ENCODE measurements at places on chromosomes 5 and 9. TPM values are rescaled to one million over a fixed set of nuclear protein-coding genes. Genes with fewer than 3 reads are reported as not detected.

DNA sequence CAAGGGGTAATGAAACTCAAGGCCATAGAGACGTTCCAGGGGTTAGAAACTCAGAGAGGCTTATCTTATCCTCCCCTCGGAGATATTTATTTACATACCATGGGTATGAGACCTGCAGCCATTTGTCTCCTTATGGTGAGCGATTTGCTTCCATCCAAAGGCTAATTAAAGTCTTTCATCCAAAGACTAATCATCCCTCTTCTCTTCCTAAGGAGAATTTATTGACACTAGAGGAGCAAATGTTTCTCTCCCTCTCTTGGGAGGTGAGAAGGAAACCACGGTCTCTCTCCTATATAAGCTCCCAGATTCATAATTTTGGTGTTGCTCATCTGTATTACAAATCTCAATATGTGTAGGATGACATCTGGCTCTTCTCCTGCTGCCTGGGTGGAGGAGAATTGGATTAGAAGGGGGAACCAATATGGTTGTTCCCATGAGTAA lies 31.0 kb upstream of the RPS23 start:
- DNase-seq, result no peak

HTR1A gene
- not detected for total RNA-seq

DNA sequence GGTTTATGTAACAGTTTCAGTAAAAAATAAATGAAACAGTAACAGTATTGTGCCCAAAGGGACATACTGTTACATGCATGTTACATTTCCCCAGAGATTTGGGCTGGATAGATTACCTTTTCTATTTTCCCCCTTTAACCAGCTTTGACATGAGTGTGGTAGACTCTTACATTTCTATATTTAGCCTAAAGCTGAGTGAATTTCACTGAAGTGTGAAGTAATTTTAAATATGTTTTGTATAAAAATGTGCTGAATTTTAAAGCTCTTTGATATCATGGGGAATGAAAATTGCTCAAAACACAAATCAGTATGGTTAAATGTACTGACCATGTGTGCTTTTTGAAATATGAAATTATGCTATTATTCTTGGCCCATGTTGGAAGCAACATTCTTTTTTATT lies 122.3 kb upstream of the CDH10 start:
- DNase-seq, result no peak

- DNase-seq, result peak; percentile 63
Measured at GRCh38 chr9:18358325-18358724, 115.6 kb upstream of the ADAMTSL1 start.

CD180 gene
- 0.09 TPM for total RNA-seq

DNA sequence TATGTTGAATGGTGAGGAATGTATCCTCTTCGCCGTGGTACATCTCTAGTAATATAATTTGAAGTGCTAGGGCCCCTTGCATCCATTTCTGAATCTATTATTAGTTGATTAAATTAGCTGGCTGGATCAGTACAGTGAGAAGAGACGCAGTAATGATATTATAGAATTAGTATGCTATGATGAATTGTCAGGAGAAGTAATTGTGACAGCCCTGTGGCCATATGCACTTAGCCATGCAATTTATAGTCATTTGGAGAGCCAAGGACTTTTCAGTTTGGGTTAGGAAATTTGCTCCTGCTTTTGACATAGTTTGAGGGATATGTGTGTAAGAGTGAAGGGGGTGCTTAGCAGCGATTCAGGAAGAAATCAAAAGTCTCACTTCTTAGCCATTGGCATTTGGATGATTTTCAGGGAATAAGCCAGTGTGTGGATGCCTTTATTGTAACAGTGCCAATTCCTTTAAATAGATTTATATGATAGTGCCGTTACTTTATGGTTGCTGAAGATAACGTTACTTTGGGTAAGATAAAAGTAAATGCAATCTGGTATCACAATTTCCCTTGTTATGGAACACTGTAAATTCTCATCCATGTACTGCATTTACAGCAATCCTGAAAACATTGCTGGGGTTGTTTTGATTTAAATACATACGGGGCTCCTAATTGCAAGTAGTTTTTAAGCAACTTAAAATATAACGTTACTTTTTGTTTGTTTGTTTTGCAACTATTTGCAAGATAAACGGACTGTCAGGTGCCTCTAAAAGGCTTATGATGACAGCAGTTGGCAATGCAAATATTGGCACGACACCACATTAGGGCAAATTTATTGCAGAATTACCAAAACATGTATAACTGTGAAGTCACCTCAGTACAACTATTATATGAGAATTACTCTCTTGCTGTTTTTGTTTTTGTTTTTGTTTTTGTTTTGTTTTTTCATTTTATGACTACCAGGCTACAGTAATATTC lies 875.4 kb upstream of the WWC1 start:
- no peak for DNase-seq

- DNase-seq, result no peak
Measured at GRCh38 chr5:82336226-82336958, 58.2 kb upstream of the RPS23 start.

- no peak for DNase-seq
Measured at GRCh38 chr5:64826541-64826940, 57.8 kb downstream of the CWC27 start.

- DNase-seq, result no peak
Measured at GRCh38 chr9:127173063-127173462, 50.6 kb upstream of the ANGPTL2 start.

DNA sequence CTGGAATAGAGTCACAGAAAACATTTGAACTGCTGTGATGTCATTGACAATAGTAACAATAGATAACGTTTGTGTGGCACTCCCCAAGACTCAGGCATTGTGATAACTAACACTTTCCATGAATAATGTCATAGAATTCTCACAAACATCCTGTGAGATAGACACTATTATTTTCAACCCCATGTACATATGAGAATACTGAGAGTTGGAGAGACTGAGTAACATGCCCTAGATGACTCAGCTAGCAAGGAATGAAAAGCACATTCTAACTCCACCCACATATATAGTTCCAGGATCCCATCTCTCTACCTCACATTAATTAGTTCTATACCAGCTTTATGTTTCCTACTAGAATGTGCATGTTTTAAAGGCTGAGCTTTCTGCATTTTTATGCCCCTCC lies 71.4 kb downstream of the ASTN2 start:
- no peak for DNase-seq

CCDC171 gene
- 0.98 TPM for total RNA-seq

GRCh38 chr9:18493451-18493993 lies 19.6 kb downstream of the ADAMTSL1 start:
- peak; percentile 27 for DNase-seq

GRCh38 chr9:104675611-104676010 lies 18.7 kb upstream of the OR13D1 start:
- no peak for DNase-seq

- DNase-seq, result no peak
Measured at GRCh38 chr5:124895236-124895635, 148.8 kb upstream of the ZNF608 start.

DNA sequence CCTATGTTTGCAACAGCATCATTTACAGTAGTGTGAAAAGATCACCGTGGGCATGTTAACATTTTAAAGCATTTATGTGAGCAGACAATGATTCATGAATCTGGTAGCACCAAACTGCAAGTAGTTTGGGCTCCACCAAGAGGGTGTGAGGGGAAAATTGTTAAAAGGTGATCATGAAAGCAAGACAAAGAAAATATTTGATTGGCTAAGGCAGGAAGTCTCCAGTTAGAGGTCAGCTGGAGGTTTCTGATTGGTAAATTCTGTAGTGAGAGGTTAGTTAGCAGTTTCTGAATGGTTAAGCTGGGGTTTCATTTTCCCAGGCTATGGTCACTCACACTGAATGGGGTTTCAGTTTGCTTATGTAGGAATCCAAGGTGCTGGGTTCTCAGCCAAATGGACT lies 13.5 kb upstream of the DRD1 start:
- no peak for DNase-seq

All from dermis blood vessel endothelial cell (primary cell).